ENCODE measurements at places on chromosomes 2 and 18.

- no peak for DNase-seq
Observed at GRCh38 chr18:64258111-64258650, 109.3 kb upstream of the LINC00305 start.

- no peak for DNase-seq
Observed at GRCh38 chr18:79405019-79405780, 9.5 kb downstream of the NFATC1 start.

- no peak for DNase-seq
Observed at GRCh38 chr18:420661-421246, 79.7 kb downstream of the COLEC12 start.

GRCh38 chr2:144099780-144100377, 420.0 kb downstream of the ZEB2 start:
- no peak for DNase-seq

- no peak for DNase-seq
Observed at GRCh38 chr2:100241236-100241635, 81.1 kb downstream of the LONRF2 start.

DNA sequence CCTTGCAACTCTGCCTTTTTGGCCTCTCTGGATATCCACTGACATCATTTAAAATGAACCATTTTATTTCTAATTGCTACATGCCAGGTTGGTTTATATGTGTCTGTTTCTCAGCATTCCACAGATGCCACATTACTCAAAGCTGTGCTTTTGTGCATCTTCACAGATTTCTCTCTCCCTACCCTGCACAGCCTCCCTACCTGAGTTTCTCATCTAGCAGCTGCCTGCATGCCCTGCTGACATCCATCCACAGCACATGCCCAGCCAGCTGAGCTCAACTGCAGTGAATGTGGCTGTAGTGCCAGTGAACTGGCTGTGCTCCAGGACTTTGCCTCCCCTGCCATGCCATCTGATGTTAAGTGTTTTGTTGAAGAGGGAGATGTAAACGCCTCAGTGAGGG, 44.5 kb downstream of the PKP4 start:
- DNase-seq, result no peak

DNA sequence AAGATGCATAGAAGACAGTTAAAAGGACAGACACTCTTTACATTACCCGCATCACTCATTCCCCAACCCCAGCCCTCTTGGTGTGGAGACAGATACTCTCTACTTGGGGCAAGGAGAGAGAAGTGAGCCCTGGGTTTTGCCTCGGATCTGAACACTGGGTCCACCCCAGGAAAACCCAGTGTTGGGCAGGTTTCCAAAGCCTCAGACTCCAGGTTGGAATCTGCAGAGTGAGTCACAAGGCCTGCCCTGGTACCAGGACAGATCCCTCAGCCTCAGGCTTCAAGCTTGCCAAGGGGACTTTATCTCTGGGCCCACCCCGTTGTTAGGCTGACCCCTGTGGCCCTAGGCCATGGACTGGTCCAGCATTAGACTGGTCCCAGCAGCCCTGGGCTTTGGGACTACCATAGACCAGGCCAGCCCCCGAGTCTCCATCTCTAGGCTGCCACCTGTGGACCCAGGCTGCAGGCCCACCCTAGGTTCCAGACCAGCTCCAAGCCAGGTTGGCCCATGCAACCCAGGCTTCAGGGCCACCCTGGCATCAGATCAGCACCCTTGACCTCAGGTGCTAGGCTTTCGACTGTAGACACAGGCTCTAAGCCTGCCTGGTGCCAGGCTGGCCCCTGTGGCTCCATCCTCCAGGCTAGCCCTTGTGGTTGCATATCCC, 112.8 kb downstream of the GULP1 start:
- DNase-seq, result no peak

GRCh38 chr18:26040051-26040656, 50.3 kb downstream of the SS18 start:
- DNase-seq, result no peak

DNA sequence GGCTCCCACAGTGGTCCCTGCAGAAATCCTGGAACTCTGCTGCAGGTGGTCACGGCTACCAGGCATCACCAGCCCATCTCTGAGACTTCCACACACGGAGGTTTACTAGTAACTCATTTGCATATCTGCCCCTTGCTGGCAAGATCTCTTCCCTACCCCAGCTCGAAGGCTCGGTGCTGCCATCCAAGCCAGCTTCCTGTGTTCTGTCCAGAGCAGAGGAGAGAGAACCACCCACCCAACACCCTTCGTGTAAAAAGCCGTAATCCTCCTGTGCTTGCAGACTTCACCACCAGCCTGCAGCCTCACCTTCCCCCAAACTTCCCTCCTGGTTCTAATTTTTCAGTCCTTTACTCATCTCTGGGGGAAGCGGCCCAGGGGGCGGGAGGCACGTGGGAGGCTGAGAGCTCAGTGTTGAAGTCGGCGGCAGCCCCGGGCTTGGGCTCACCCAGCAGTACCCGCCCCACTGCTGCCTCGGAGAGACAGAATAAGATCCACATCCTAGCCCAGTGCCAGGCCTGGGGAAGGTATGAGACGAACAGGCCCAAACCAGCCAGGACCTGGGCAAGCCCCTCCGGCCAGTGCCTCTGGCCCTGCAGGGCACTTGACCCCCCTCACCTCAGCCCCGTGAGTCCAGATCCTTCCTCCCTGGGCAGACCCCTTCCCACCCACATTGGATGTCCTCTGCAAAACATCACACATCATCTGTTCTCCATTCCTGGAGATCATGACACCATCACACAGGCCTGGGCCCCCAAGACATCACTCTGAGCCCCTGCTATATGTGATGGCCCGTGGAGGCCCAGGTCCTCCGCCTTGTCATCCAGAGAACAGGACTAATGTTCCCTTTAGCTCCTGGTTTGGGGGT, 145.8 kb upstream of the ID2 start:
- no peak for DNase-seq

- no peak for DNase-seq
Observed at GRCh38 chr18:71105078-71105819, 816.4 kb downstream of the SOCS6 start.

DNA sequence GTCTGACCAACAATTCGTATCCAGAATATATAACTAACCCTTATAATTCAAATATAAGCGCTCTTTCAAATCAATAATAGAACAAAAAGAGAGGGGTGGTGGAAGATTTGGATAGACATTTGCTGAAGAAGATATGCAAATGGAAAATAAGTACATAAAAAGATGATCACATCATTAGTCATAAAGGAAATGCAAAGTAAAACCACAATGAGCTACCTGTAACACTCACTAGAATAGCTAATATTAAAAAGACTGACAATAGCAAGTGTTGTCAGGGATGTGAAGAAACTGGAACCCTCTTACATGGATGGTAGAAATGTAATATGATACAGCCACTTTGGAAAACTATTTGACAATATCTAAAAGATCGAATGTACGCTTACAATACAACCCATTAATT, 84.9 kb upstream of the MRPS9 start:
- DNase-seq, result no peak

GRCh38 chr2:177332026-177332991, 60.3 kb upstream of the AGPS start:
- DNase-seq, result peak; percentile 68

GRCh38 chr2:208099682-208100470, 24.4 kb downstream of the CRYGD start:
- DNase-seq, result no peak

DNA sequence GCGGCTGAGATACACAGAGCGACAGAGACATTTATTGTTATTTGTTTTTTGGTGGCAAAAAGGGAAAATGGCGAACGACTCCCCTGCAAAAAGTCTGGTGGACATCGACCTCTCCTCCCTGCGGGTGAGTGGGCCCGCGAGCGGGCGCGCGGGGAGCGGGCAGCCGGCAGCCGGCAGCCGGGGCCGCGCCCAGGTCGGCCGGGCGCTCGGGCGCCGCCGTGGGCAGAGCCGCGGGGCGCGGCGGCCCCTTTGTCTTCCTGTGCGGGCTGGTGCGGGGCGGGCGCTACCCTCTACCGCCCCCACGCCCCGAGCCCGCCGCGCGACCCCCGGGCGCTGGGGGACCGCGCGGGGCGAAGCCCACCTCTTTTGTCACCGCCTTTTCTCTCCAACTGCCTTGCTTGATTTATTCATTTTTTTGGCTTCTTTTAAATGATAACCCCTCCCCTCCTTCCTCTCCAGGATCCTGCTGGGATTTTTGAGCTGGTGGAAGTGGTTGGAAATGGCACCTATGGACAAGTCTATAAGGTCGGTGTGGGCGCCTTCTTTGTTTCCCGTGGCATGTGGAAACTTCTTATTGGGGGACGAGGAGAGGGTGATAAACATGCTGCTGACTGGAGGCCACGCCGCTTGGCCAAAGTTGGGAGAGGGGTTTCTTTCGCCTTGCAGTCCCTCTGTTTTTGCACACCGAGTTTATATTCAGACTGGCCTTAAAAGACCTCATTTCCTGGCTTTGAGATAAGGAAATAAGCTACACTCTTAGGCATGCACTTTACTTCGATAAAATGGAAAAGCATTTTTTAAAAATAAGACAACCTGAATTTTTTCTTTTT, 722 bp downstream of the MAP4K4 start:
- DNase-seq, result peak; percentile 37

DNA sequence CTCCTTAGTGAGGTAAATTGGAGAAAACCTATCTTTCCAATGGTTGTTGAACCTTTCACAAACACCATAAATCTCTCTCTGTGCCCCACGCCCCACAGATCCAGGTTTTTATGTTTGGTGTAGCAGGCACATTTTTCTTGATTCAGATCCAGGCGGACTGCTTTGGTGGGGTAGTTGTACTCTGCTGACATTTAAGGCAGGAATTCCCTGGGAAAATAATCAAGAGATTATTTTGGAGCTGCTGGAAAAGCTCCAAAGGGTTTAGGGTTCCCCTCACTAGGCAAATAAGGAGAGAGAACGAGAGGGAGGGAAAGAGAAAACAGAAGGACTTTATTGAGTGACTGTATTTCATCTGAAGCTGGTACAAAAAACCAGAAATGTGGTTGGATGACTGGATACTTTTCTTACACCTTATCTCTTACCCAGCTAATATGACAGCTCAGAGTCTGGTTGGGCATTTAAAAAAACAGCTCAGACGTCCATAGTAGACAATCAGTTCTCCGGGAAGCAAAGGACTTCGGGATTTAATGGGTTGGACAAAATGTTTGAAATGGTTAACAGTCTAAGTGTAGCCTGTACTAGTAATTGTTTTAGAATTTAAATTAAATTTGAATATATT, 3.6 kb upstream of the AQP4 start:
- no peak for DNase-seq

- no peak for DNase-seq
Observed at GRCh38 chr2:43355399-43355798, 129.0 kb upstream of the ZFP36L2 start.

- DNase-seq, result no peak
Observed at GRCh38 chr2:102099536-102100298, 42.8 kb upstream of the IL1R1 start.

DNA sequence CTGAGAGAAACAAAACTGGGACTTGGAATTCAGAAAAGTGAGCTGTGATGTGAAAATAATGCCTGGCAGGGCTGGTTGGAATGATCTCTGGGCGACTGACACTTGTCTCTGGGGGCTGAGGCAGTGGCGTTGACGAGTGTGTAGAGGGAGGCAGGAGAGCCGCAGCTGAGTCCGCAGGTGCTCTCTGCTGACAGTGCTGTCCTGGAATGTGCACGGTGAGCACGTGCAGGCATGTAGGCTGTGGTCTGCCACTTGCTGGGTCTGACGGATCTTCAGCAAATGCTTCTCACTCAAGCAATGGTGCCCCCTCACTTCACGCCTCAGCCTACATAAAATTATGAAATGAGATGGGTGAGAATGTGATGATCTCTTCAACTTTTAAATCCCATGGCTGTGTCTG, 38.5 kb upstream of the ATP9B start:
- no peak for DNase-seq

GRCh38 chr2:112915300-112916144, 4.6 kb downstream of the IL37 start:
- no peak for DNase-seq

DNA sequence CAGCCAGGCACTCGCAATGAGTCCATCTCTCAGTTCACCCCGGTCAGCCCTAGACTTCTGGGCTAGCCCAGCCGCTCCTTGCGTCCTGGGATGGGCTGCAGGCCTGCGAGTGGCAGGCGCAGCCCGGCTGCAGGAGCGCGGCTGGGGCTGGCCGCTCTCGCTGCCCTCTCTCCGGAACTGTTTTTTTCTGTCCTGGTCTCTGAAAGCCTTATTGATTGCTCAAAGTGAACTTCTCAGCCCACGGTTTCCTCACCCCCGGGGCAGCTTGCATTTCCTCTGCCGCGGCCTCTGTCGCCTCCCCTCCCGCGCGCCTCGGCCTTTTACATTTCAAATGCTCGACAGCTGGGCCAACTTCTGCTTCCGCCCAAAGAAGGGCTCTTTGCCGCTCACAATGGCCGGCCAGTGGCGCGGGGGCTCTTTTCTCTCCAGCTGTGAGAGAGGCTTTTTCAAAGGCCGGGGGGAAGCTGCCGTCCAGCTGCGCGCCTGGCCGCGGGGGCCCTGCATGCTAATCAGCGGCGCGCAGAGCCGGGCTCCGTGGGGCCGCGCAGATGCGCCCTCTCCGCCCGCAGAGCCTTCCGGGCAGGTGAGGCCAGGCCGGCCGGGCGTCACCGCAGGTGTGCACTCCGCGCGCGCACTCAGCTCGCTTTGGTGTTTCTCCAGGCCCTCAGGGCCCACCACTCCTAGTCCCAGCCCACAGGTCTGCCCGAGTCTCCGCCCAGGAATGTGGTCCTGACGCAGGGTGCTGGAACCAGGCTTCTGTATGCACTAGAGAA, 513.8 kb downstream of the RNF144A start:
- peak; percentile 36 for DNase-seq

- peak; percentile 40 for DNase-seq
Observed at GRCh38 chr2:10303694-10304378, 1.1 kb downstream of the HPCAL1 start.

GRCh38 chr2:47095349-47096020, 59.6 kb downstream of the STPG4 start:
- no peak for DNase-seq

GRCh38 chr2:35314049-35314448, 1041.5 kb upstream of the CRIM1 start:
- no peak for DNase-seq

- DNase-seq, result no peak
Observed at GRCh38 chr2:143680885-143681405, 551.7 kb downstream of the ARHGAP15 start.

- no peak for DNase-seq
Observed at GRCh38 chr2:199228887-199229819, 228.6 kb downstream of the SATB2 start.

- DNase-seq, result no peak
Observed at GRCh38 chr2:217929757-217930707, 72.8 kb downstream of the TNS1 start.

GRCh38 chr18:65968239-65969004, 217.6 kb downstream of the CDH7 start:
- DNase-seq, result no peak

DNA sequence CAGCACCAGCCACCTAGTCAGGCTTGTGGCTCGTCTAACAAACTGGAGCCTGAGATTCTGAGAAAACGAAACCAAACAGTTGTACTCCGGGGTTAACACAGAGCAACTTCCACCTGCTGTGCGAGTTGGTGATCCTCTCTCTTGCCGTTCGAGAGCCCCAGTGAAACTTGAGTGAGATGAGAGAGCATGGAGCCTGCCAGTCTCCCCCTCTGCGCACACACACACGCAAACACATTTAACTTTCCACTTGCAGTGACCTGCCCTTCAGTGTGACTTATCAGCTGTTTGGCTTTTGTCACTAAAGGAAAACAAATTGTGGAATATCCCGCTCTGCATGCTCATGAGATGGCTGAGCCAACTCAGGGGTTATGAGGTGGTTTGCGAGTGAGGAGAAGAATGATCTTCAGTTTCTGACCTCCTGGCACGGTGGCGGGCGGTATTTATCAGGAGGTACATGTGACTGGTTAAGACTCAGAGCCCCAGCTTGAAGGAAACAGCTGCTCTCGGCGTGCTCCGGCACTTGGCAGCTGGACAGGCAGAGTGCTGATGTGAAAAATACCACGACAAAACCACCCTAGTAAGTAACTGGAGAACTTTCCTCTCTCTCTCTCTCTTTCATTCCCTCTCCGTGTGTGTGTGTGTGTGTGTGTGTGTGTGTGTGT, at the start of gene RASGRP3:
Gene RASGRP3, plus strand, starts transcription at position 519 of the 662 bp plus-strand sequence. CDS start 38,488 bp downstream, outside the sequence.
- DNase-seq, result peak; percentile 68
